ENCODE measurements at places on chromosomes 13 and 19.
A peak's percentile ranks its signal among the peaks of the same experiment; 100 is the strongest.

DNA sequence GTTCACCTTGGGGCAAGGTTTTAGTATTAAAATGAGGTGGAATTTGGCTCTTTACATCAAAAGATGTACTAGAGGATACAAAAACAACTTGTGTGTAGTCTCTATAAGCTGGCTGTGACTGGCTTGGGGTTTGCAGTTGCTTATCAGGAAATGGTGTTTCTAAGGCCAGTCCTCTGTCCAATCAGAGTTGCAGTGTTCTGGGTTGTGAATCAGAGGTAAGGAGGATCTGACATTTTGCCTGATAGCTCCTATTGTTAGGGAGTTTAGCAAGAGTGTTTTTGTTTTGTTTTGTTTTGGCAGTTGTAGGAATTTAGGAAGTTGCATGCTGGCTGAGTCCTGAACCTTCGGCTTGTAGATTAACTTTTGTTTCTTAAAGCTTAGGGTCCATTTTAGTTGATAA, 20.1 kb upstream of the ESD start:
- no peak for DNase-seq

DNA sequence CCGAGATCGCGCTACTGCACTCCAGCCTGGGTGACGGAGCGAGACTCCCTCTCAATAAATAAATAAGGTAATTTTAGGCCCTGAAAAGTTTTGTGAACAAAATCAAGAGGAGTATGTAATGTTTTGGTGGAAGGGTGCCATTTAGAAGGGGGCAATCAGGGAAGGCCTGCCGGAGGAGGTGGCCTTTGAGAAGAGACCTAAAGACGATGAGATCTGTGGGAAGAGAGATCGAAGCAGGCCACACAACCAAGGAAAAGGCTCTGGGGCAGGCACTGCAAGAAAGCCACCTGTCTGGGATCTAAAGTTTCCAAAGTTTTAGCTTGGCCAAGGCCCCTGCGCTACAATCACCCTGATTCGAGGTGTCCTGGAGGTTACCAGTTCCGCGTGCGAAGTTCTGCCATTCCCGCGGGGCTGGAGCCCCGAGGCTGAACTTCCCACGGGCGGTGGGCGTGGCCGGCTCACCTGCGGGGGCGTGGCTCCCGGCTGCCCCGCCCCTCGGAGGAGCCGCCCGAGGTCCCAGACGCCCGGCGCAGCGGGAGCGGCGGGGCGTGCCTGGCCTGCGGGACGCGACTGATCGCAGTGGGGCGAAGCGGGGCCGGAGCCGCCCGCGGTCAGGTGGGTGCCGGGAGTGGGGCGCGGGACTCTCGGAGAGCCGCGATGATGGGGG, at the start of gene KLC3:
KLC3 (plus strand) TSS at position 519 of the 667 bp plus-strand sequence. CDS start 4,792 bp downstream, outside the sequence.
- no peak for DNase-seq

GRCh38 chr19:6070720-6071485, 39.4 kb downstream of the RFX2 start:
- peak; percentile 91 for DNase-seq

DNA sequence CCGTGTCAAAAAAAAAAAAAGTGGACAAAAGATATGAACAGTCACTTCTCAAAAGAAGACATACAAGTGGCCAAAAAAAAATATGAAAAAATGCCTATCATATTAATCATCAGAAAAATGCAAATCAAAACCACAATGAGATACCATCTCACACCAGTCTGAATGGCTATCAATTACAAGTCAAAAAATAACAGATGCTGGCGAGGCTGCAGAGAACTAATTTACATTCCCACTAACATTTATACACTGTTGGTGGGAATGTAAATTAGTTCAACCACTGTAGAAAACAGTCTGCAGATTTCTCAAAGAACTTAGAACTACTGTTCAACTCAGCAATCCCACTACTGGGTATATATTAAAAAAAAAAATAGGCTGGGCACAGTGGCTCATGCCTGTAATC, 26.5 kb upstream of the FOXO1 start:
- DNase-seq = no peak

DNA sequence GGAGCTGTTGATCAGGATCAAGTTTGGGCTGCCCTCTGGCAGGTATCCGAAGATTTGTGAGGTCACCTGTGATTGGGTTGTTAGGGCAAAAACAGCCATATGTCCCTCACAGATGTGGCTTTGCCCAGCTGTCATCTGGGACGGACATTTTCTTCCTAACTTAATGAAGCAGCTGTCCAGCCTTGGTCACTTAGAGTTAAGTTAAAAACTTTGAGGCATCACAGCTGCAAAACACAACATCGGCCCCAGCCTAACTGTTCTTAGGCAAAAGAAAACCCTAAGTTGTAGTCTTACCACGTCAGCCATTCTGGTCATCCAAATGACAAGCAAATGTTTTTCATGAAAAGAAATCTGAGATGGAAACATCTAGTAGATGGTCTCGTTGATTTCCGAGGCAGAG, 318.4 kb downstream of the DCLK1 start:
- no peak for DNase-seq
